ENCODE measurements at places on chromosomes 7 and 10.

DNA sequence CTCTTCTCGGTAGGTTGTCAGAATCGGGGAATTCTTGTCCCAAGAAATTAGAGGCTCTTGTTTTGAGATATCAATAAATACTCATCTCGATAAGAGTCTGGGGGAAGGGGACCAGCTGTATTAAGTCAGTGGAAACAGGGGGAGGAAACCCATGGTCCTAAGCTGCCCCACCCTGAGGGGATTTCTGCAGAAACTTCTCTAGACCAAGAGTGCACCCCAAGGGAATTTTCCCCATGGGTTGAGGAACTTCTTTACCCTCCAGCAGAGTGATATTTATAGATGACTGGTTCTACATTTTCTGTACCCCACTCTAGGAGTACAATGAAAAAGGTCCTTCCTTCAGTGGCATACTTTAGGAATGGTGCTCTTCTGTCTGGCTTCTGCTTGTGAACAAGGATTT lies 627.2 kb downstream of the KCNMA1 start:
- no peak for DNase-seq

GRCh38 chr7:66330961-66331360 lies 125.8 kb downstream of the TPST1 start:
- no peak for DNase-seq

DNA sequence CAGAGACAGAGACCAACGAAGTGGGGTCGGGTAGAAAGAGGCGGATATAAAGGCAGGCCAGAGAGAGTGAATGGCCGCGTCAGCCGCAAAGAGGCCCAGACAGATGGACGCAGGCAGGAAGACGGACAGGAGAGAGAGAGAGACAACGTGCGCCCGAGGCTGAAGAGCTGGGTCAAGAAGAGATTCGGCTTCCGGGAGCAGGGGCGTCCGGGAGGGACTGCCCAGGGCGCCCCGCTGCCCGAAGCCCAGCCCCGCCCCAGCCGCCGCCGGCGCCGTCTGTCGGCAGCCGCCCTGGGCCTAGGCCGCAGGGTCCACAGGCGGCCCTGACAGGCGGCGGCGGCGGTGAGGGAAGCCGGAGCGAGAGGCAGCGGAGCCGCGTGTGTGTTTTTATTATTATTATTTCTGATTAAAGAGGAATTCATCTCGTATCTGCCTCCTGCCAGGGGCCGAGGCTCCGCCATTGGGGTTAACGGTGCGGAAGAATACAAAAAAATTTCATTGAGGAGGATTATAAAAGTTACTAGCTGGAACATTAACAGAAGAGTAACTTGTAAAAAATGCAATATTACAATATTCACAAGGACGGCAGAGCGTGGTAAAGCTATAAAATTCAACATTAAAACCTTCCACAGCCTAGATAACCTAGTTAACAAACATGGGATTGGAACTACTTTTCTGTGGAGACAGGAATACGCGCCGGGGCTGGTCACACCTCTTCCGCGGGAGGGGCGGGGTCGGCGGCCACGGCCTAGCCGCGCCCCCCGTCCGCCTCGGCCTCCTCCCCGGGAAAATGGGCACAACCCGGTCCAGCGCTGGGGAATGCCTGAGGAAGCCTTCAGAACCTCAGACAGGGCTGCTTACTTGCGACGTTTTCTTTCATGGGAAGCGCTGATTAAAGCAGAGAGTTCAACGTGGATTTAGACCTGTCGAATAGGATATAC lies 29.7 kb upstream of the PAX2 start:
- DNase-seq: no peak

DNA sequence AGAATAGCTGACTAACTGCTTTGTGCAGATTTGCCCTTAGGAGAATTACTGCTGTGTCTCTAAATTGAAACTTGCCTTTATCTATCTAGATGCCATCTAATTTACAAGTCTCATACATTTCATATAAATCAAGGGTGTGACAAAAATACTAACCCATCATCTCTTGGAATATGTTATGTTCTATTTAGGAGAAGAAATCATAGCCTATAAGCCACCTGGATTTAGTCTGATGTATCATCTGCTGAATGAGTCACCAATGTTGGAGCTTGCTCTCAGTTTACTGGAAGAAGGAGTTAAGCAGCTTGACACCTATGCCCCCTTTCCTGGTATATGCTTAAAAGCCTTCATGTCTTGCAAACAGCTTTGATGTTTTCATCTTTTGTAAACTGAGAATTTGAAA lies 43.5 kb downstream of the NUP205 start:
- DNase-seq: no peak

GRCh38 chr7:23467291-23467805 lies 2.9 kb downstream of the IGF2BP3 start:
- DNase-seq: peak; percentile 18

- DNase-seq: no peak
These were observed 944 bp downstream of the RHBDD2 start for GRCh38 chr7:75879771-75880184.

DNA sequence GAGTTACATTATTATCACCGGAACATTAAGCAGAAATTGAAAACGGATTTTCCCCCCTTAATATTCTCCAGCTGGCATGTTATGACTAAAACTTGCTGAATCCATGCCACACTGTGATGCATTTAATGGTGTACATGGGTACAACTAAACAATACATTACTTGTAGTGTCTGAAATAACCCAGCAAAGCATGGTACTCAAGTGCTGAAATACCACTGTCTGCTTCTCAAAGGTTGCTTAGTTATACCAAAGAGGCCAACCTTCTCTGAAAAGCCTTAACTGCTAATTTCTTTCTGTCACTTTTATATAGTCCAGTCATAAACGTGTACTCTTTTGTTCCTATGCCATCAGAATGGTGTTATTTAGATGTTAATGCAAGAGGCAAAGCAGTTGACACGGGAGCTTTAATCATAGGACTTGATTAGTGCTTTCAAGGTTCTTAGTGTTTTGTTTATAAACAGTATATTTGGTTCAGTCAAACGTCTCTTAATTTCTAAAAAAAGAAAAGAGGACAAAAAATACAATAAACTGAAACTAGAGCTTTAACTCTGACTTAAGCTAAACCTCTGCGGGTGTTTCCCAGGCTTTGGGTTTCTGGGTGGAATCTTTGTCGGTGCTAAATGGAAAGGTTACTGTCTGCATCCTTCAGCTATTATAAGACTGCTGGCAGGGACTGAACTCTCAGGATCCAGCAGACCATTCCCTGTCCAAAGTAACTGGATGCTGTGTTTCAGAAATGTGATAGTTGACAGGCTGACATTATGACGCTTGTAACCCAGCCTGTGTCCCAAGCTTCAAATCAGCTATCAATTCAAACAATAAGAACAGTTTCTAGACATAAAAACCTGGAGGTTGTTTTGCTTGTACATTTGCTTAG lies 202.6 kb downstream of the PPP1R3A start:
- DNase-seq: no peak

DNA sequence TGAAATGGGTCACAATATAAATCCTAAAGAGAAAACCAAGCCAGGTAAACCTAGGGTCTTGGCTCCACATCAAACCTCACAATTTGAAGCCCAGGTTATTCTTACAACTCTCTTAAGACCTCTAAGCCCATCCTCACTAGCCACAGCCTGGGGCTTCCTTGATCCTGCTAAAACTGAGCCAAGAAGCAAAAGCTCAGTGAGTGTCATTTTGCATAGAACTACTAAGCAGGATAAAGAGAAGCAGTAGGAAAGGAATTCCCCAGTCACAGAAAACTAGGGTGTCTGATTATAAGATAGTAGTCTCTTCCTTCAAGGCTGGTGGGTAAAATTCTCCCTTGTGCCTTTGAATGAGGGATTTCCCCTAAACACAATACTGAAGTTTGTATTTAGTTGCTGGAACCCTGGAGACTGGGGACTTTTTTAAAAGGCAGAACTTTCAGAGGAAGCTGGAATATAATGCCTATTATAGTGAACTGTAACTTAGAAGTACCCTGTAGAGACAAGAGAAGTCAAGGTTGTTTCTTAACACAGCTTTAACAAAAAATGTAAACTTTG lies 196.6 kb upstream of the KIAA1217 start:
- no peak for DNase-seq
